Stimulated activated CD4-positive, alpha-beta T cell treated with anti-CD3 and anti-CD28 coated beads, Interleukin-4, amount 100 ng/mL, for 48 hours (primary cell): ENCODE measurements at places on chromosomes 1 and 21.

DNA sequence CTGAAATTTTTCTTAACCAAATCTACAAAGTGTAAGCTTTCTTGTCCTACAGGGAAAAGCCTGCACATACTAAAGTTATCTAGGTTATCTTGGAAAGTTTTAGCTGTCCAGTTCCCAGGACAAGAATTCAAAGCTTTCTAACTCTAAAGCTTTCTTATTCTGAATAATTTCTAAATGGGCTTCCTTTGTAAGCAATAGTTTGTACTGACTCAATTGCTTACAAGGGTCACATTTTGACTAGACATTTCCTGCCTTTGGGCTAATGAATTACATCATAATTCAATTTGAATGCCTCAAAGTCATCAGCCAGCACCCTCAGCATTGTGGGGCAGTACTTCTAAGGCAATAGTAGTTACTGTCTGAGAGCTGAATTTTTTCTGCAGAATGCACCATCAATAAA, 223.0 kb downstream of the LTN1 start:
- DNase-seq: no peak

GRCh38 chr1:152533327-152533938, 19.2 kb downstream of the CRCT1 start:
- peak; percentile 32 for DNase-seq

DNA sequence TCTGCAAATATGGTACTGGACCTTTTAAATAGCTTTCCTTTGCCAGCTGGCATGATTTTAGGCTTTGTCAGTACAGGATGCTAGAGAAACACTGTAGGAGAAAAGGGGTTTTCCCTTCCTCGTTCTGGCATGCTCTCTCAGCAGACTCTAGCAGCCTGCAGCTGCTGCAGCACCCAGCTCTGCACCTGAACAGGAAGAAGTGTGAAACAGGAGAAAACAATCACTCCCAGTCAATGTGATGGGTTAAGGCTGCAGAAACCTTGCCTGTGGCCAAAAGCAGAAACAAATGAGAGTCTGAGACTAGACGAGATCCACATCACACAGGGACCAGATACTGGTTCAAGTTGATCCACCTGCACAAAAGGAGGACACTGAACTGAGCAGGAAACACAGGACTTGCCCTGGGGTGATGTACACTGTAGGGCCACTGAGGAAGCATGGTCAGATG, 21.2 kb downstream of the OVGP1 start:
- DNase-seq: peak; percentile 7

DNA sequence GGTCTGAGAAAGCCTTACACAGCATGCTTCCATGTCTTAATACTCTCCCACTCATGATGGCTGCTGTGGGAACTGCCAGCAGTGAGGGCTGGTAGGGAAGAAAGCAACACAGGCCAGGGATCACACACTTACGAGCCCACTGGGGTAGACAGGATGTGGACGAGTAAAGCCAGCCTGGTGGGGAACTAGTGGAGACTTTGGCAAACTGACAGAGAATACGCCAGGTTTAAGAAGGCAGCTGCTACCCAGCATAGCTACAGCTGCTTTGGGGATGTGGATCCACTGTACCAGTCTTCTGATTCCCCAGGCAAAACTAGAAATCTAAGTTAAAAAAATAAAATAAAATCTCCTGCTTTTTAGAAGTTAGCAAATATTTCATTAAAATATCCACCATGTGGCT, 664.0 kb downstream of the SMYD3 start:
- DNase-seq: no peak

DNA sequence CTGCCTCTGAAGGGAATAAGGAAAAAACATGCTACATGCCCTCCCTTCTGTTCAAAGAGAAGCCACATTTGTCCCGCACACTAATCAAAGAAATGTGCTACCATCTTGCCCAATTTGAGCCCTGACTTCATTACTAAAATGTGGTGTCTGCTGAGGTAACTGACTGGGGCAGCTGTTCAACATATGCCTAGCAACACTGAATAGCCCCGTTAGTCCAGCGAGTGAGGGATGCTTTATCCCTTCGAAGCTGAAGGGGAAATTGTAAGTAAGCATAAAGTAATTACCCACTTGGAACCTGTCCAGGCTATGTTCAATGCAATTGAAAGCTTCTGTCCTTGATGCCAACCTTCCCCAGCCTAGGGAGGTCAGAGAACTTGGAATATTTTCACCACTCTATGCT, 310.6 kb downstream of the SEC16B start:
- DNase-seq: no peak

DNA sequence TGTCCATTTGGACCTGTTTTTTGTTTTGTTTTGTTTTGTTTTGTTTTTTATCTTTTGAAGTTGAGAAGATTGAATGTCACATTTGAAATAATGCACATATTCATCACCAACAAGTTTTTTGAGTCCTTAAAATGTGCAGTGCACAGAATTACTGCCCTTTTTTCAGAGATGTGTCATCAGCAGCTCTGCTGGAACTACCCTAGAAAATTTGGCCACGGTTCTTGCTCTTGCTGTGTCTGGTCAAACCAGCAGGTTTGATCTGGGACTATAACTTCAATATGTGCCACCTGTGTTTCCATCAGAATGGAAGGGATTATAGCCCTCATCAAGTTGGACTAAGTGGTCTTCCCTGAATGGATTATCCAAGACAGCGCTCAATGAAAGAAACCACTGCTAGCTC, 24.1 kb upstream of the CNN3 start:
- DNase-seq: no peak

- no peak for DNase-seq
These were observed at the start of gene DOP1B for GRCh38 chr21:36156815-36157670. Gene DOP1B (plus strand): TSS chr21:36156824. CDS start chr21:36164734, 7,910 bp downstream.

GRCh38 chr1:203519053-203519840, 25.3 kb downstream of the OPTC start:
- no peak for DNase-seq

- no peak for DNase-seq
These were observed 155.8 kb upstream of the EDN2 start for GRCh38 chr1:41640141-41640751.

DNA sequence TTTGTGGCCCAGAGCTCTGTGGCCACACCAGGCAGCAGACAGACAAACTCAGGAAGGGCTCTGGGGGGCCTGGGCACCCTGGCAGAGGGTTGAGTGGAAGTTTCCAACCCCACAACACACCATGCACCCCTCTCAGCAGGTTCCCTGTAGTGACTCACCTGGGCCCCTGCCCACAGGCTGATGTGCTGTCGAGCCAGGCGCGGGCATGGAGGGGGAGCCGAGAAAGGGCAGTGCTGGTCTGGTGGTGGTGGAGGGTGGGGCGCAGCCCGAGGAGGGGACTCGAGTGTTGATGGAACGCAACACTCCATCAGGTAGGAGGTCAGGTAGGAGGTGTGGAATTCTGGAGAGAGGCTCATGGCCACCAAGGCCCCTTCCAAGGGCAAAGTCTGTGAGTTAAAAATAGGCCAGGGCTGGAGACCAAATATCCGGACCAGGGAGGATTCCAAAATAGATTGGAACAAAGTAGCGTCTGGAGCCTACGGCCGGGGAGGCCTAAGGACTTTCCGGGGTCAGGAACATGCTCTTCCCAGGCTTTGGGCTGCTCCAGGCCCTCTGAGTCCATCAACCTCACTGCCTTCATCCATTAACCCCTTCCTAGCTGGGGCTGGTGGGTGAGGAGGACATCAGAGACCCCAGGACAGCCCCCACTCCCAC, 191.5 kb upstream of the AJAP1 start:
- DNase-seq: no peak

DNA sequence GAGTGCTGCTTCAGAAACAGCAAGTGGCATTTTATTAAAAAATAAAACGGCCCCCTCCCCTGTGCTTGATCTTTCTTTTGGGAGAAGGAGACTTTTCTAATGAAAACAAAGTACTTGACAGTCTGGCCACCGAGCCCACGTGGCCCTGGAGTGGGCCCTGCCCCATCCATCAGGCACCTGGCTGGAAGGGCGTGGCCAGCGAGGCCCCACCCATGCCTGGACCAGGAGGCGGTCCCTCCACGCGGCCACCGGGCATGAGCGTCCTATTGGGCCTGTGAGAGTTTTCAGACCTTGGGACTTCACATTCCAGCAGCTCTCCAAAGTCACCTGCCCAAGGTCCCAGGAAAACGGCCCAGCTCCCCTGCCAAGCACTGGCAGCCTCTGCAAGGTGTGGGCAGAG, 144.7 kb downstream of the CASZ1 start:
- DNase-seq: no peak

- no peak for DNase-seq
These were observed 121.2 kb downstream of the LTN1 start for GRCh38 chr21:28871388-28872010.

DNA sequence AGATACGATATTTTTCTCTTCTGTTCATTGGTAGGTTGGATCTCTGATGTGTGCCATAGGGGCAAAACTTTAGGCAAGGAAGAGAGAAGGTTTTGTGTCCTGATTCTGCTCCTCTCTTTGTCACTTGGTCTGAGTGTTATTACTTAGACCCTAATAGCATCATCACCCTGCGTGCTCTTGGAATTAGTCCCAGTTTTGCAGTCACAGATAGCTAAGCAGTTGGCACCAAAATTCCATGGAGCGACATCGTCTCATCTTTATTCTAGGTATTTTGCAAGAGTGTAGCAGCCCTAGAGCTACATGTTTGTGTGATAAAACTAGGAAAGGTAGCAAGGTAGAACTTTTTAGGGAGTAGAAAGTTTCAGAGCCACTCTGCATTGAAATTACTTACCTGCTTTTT, 23.8 kb downstream of the PIP5K1A start:
- no peak for DNase-seq

GRCh38 chr1:40475268-40475667, 1.8 kb upstream of the ZFP69 start:
- no peak for DNase-seq

GRCh38 chr1:32249831-32250525, 1.1 kb upstream of the LCK start:
- DNase-seq: peak; percentile 74

DNA sequence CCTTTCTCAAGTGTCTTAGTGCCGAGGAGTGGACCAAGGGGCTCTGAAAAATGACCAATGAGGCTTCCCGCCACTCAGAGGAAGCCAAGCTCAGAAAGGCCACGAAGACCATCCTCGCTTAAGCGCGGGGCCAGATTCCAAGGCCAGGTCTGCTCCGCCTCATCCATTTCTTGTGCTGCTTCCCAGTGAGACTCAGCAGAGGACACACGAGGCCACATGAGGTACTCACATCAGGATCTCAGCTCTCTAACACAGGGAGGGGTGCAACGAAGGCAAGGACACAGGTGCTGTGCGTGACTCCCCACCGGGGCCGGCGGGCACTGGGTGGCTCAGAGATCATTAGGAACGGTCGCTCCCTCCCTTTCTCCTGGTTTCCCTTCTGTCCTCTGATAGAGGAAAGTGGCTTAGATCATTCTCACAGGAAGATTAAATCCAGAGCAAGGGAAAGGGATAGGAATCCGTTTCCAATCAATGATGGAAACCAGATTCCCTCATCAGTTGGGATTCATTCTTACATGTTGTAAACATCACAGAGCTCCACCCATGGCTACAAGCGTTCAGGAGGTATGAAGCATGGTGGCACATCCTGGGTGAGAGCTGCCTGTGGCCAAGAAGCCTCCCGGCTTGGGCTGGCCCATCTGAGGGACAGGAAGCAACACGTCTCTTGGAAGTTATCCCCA, 46.7 kb downstream of the CAPZB start:
- DNase-seq: no peak

GRCh38 chr1:27049607-27050006, 37.0 kb upstream of the TENT5B start:
- DNase-seq: no peak

- no peak for DNase-seq
These were observed 52.3 kb upstream of the FAM89A start for GRCh38 chr1:231092380-231092779.

DNA sequence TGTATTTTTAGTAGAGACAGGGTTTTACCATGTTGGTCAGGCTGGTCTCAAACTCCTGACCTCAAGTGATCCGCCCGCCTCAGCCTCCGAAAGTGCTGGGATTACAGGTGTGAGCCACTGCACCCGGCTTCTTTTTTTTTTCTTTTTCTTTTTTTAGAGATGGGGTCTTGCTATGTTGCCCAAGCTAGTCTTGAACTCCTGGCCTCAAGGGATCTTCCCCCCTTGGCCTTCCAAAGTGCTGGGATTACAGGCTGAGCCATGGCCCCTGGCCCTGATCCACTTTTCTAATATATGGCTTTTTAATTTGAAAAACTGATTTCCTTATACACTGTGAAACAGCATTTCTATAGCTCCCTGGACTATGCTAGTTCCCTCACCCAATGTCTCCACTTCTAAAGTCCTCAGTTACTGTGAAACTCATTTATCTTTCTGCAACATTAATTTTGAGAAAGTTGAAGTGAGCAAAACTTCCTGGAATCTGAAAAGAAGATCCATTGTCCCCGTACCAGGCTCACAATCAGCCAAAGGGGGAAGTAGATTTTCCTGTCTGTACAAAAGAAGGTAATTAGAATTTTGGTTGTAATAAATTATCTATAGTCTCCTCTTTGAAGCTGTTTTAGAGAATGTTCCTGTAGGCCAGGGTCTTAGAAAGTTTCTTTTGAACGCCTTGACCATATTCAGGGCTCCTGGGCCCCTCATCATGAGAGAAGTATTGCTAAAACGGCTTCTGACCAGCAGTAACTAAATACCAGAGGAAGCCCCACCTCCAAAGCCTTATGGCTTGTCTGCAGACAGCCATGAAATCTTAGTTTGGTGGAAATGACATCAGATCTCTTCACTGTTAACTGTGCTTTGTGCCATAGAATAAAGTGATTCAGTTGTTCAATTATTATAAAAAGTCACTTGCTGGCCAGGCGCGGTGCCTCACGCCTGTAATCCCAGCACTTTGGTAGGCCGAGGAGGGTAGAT, 34.9 kb downstream of the DEGS1 start:
- no peak for DNase-seq

DNA sequence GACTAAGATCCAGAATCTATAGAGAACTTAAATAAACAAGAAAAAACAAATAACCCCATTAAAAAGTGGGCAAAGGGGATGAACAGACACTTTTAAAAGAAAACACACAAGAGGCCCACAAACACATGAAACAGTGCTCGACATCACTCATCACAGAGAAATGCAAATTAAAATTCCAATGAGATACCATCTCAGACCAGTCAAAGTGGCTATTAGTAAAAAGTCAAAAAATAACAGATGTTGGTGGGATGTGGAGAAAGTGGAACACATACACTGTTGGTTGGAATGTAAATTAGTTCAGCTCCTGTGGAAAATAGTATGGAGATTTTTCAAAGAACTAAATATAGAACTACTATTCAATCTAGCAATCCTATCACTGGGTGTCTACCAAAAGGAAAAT, 143.1 kb downstream of the IFI44 start:
- no peak for DNase-seq

- no peak for DNase-seq
These were observed 12.7 kb upstream of the HYI start for GRCh38 chr1:43466403-43466802.

- no peak for DNase-seq
These were observed 13.9 kb upstream of the KIF14 start for GRCh38 chr1:200634261-200635122.

- no peak for DNase-seq
These were observed 23.2 kb downstream of the TRIT1 start for GRCh38 chr1:39859859-39860812.

GRCh38 chr1:230693221-230693620, 20.7 kb downstream of the AGT start:
- no peak for DNase-seq
